ENCODE measurements at places on chromosomes 3 and 15.

GRCh38 chr3:16795581-16795980 is 89.2 kb upstream of the PLCL2 start:
- DNase-seq = no peak

- no peak for DNase-seq
Measured at GRCh38 chr3:62546266-62546665, 172.9 kb upstream of the FEZF2 start.

GRCh38 chr15:96316953-96317629 is 13.4 kb upstream of the NR2F2 start:
- no peak for DNase-seq

GRCh38 chr3:7728566-7729519 is 772.8 kb upstream of the LMCD1 start:
- no peak for DNase-seq

DNA sequence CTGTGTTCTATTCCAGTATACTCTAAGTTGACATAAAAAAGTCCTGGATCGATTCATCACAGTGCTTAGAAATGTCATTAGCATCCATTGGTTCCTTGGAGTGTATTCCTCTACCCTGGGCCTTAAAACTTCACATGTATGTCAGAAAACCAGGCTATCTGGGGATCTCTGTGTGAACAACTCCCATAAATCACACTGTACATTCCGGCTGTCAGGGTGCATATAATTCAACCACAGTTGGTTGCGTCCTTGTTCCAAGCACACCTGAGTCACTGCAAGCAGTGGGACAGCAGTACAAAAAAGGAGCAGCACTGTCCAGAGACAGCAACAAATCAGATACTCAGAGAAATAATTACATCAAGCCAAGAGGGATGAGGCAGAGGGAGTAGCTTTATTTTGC is 52.4 kb downstream of the PDZRN3 start:
- no peak for DNase-seq

DNA sequence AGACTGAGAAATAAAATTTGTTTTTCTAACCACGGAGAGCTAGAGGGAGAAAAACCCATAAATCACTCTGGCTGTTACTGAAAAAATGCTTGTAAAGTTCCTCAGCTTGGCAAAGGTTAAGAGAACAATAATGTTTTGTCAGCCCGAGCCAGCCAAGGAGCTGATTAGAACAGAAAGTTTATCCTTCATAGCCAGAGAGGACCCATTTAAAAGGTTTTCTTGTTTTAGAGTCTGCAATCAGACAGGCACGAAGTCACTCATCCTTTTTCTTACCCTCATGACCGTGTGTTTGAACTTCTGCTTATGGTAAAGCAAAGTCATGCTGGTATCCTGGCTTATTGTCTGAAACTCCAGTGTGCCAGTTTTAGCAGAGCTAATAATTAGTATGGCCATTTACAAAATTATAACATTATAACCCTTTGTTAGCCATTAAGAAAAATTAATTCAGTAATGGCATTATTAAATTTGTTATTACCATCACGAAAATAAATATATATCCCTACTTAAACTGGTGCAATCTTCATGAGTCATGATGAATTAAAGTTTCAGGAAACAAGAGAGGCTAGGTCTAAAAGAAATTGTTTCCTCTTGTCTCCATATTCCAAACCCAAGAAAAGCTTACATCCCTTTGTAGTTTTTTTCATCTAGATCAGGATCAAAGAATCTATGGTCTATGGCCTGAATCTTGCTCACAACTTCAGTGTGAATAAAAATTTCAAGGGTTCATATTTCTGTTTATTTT is 13.5 kb upstream of the STXBP5L start:
- DNase-seq = no peak

- no peak for DNase-seq
Measured at GRCh38 chr3:127637546-127637945, 8.6 kb downstream of the PODXL2 start.

DNA sequence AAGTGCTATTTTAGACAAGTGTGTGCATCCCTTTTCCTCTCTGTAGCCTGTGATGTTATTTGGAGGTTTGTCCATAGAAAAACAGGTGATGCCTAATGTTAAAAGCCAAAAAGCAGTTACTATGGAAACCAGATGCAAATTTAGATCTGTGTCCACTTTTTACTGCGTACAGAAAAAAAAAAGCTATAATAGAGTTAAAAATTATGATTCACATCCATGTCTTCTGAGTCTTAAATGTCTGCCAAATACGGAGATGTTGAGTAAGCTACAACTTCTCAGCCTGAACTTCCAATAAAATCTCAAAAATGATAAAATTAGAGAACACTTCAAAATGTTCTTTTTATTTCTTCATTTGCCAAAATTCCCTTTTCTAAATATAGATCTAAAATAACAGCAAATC is 74.2 kb upstream of the GAP43 start:
- DNase-seq = no peak

GRCh38 chr3:31369637-31370379 is 162.9 kb upstream of the STT3B start:
- no peak for DNase-seq

GRCh38 chr3:129015388-129016105 is 14.4 kb downstream of the EFCC1 start:
- no peak for DNase-seq

- no peak for DNase-seq
Measured at GRCh38 chr3:194255252-194256039, 95.7 kb downstream of the CPN2 start.

DNA sequence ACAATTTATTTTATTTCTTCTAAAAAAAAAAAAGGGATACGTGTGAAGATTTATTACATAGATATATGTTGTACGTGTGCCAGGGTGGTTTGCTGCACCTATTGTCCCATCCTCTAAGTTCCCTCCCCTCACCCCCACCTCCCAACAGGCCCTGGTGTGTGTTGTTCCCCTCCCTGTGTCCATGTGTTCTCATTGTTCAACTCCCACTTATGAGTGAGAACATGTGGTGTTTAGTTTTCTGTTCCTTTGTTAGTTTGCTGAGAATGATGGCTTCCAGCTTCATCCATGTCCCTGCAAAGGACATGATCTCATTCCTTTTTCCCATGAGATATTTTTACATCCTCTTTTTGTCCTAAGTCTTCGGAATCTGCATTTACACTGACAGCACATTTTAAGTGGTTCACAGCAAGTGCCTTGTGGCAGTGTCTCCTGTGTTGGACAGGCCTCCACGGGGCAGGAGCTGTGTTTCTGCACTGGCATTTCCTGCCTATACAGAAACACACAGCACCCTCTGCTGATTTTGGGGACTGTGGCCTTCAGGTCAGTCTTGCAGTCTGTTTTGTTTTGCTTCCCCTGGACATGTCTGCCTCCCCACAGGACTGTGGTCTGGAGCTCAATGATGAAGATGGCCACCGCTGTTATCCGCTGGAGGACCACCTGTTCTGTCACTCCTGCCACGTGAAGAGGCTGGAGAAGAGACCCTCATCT is 12.7 kb upstream of the SACM1L start:
- DNase-seq = no peak

Data from H9 (cell line).